ENCODE measurements at places on chromosomes 3 and 15. TPM values are rescaled to one million over a fixed set of nuclear protein-coding genes. Genes with fewer than 3 reads are reported as not detected.

Gene ERICH6
- total RNA-seq = not detected

Gene HGD
- total RNA-seq = not detected

Gene OPA1
- 37.5 TPM for total RNA-seq

Gene ESYT3
- total RNA-seq = 1.4 TPM

Gene PLSCR2
- not detected for total RNA-seq

Gene CFAP20DC
- total RNA-seq = 5.4 TPM

Gene CYB561D2
- 35.2 TPM for total RNA-seq

Gene SLC28A1
- total RNA-seq = not detected

Gene HHATL
- not detected for total RNA-seq

Gene ISLR2
- under 0.01 TPM for total RNA-seq

Gene ARRDC4
- total RNA-seq = 30.5 TPM

Gene RETNLB
- total RNA-seq = not detected

Gene CLDN11
- 430 TPM for total RNA-seq

Gene LDHAL6B
- not detected for total RNA-seq

Gene ZNF502
- 4.1 TPM for total RNA-seq

Gene ATP13A5
- total RNA-seq = not detected

Measured in pericardium fibroblast (primary cell).